Skeletal muscle cell (primary cell): ENCODE measurements at places on chromosomes 6 and 20.

GRCh38 chr6:4902363-4902762, 101.5 kb downstream of the RPP40 start:
- DNase-seq, result no peak

GRCh38 chr6:139112146-139112545, 22.7 kb upstream of the HECA start:
- no peak for DNase-seq

DNA sequence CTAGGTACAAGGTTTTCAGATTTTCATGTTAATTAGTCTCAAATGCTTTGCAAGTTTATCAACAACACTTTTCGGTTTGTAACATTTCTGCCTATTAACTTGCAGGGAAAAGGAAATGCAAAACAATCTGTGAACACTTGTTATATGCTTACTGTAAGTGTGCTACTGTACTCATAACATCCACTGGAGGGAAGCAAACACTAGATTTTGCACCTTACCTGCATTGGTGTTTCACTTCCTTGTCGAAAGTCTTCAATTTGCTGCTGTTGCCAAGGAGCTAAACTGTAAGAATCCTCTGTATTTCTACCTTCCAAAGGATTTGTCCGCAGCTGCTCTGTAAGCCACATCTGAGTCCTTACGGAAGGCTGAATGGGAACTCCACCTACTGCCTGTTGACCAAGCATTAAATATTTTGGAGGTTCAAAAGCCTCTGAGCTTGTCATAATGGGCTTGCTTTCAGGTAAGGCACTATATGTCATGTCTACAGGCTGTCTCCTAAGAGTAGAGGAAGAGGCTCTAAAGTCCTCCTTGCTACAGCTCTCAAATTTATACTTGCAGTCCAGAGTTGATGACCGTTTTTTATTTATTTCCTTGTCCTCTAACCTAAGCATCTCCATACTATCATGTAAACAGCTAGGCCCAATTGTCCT, 17.3 kb downstream of the PLN start:
- DNase-seq, result no peak

DNA sequence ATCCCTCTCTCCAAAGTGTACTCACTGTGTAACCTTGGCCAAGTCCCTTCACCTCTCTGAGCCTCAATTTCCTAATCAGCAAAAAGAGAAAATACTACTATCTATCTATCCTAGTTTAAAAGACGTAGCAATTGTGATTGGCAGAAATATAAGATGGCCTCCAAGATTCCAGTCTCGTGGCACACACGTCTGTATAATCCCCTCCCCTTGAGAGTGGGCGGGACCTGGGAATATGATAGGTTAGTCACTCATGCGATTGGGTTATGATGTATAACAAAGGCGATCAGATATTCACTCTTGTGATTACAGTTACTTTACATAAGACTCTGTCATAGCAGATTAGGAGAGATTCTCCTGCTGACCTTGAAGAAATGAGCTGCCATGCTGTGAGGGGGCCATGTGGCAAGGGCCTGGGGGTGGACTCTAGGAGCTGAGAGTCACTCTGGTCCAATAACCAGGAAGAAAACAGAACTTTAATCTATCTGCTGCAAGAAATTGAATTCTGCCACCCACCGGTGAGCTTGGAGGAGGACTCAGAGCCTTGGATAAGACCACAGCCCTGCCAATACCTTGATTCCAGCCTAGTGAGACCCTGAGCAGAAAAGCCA, 6.0 kb downstream of the CPNE5 start:
- no peak for DNase-seq

DNA sequence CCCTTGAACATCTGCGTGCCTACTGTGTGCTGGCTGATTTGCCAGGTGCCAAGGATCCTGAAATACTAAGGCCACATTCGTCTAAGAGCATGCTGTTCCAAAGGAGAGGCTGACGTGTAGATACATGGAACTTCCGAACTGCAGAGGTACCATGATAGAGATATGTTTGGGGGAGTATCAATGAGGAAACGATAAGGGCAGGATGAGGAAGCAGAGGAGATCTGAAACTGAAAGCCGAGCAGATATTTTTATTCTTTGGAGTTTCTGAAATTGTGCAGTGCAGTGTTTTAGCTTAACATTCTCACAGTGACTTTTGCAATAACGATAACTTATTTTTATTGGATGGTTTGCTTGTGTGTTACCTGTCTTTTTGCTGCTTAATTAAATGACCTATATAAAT, 24.3 kb downstream of the BMP6 start:
- DNase-seq, result no peak

- DNase-seq, result no peak
Observed at GRCh38 chr20:53592992-53593465, 610 bp downstream of the ZNF217 start.

DNA sequence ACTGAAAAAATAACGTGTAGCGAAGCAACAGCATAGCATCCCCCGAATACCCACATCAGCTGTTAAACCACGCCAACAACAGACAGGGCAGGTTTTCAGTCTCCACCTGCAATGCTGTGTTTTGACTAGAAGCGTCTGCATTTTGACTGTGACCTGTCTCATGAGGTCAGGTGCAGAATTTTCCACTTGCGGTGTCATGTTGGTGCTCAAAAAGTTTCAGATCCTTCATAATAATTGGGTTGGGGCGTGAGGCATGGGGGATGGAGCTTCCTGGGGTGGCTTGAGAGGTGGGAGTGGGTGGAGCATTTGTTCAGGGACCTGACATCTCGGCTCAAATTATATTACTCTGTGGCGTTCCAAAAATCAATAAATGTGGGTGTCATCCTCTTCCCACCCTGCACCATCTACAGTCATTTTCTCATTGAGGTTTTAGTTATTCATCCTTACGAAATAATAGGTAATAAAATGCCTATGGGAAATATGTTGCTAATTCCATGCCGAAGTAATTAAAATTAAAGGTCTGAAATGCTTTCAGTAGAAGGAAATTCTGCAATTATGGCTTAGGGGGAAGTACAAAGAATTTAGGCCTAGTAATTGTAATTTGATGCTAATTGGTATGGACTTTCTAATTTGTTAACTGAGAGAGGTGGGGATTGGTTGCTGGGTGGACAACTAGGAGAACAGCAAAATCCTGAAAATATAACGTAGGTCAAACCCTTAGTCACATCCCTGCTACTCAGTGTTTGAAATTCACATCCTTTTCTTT, 81.0 kb downstream of the TIAM2 start:
- no peak for DNase-seq

DNA sequence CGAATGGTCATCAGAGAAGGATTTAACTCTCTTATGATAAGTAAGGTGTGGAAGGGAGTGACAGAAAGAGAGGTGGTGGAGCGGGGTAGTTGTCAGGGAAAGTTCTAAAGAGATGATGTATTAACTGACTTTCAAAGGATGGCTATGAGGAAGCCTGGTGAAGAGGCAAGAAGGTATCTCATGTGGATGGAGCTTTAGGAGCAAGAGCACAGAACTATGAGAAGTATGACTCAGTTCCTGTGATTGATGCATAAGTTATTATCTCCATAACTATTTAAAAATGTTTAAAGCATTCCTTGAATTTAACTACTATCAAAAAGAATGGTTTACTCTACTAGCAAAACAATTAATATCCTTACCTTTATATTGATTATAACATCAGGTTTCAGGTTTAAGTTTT, 28.8 kb downstream of the AK9 start:
- DNase-seq, result no peak

GRCh38 chr20:49270177-49270576, 7.7 kb downstream of the ZNFX1 start:
- no peak for DNase-seq

DNA sequence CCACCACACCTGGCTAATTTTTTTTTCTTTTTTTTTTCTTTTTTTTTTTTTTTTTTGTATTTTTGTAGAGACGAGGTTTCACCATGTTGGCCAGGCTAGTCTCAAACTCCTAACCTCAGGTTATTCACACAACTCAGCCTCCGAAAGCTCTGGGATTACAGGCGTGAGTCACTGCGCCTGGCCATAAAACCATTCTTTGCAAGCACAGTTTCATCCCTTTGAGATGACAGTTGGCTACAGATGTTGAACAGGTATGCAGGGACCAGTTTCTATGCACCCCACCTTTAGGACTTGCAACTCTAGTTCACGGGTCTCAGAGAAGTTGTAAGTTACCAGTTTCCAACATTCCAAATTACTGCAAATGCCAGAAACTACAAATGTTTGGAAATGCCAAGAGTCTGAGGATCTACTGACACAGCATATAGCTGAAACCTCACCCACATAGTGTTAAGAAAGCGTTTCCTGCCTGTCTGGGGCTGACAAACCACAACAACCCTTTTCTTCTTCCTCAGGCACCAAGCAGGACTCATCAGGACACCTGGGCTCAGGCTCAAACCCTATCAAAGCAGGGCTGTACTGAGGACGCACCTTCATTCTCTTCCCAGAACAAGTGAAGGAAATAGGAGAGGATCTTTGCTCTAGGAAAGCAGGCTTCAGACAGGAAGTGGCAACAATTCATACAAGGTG, 22.9 kb downstream of the ARHGAP18 start:
- no peak for DNase-seq

GRCh38 chr6:46684771-46685170, 2.9 kb upstream of the TDRD6 start:
- no peak for DNase-seq

DNA sequence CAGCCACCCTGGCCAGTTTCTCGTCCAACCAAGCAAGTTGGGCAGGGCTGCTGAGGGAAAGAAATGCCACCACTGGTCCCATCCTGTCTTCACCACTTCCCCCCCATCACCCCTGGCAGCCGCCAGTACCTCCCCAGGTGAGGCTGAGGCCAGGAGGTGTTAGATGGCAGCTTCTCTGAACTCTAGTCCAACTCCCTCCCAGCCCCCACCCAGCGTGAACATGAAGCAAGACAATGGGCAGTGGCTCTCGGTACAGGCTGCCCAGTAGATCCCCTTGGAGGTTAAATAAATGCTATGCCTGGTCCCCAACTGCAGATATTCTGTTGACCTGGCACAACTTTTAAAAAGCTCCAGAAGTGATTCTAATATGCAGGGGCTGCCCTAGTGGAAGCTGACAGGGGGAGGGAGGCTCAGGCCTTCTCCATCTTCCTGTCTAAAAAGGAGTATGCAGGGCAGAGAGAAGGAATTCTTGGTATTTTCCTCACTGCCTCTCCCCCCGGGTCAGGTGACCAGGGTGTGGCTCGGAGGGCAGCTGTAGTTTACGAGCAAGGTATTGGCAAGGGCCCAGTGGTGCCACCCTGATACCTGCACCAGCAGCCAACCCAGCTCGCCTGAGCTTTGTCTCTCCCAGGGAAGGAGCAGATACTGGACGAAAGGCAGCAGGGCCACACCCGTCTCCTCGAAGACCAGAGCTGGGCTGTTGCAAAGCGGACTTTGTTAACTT, 25.7 kb downstream of the KCNK5 start:
- no peak for DNase-seq

DNA sequence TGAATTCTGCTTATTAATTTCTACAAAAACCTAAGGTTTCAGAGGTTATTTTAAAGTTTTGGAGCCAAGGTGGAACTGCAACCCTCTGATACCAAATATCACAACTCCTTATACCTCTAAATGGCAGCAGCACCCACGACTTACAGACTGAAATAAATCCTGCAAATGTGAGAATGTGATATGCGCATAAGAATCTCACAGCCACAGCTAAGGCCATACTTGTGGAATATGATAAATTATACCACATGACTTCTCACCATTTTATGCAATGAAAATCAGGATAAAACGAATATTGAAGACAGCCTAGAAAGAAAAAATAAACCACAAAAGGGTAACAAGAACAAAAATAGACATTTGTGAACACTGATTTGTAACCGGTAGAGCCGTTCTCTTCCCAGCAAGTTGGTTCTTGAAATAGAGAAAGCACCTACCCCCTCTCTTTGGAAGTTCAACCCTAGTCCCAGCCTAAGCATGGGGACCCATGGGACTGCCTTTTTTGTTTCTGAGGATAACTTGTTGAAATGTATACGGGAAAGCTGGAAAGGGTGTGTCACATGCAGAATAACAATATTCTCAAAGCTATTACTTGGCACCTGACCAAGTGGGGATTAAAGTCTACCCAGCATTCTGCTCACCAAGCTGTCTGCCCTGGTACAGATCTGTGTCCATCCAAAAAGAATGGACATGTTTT, 47.1 kb upstream of the MCM9 start:
- DNase-seq, result no peak

DNA sequence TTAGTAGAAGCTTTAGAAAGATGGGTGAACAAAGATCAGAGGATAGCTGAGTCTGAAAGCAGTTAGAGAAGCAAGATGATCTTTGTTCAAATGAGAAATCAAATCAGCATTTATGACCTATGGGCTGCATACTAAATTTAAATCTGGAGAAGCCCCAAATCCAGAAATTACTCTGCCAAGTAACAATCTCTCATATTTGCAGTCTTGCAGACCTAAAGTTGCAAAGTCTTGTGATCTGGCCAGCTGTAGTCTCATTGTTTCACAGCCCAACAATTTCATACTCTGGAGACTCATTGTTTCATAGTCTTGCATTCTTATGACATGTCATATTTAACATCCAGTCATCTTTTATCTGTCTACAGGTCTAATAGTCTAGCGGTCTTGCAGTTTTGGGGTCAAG, 364.9 kb upstream of the RSPO3 start:
- no peak for DNase-seq

DNA sequence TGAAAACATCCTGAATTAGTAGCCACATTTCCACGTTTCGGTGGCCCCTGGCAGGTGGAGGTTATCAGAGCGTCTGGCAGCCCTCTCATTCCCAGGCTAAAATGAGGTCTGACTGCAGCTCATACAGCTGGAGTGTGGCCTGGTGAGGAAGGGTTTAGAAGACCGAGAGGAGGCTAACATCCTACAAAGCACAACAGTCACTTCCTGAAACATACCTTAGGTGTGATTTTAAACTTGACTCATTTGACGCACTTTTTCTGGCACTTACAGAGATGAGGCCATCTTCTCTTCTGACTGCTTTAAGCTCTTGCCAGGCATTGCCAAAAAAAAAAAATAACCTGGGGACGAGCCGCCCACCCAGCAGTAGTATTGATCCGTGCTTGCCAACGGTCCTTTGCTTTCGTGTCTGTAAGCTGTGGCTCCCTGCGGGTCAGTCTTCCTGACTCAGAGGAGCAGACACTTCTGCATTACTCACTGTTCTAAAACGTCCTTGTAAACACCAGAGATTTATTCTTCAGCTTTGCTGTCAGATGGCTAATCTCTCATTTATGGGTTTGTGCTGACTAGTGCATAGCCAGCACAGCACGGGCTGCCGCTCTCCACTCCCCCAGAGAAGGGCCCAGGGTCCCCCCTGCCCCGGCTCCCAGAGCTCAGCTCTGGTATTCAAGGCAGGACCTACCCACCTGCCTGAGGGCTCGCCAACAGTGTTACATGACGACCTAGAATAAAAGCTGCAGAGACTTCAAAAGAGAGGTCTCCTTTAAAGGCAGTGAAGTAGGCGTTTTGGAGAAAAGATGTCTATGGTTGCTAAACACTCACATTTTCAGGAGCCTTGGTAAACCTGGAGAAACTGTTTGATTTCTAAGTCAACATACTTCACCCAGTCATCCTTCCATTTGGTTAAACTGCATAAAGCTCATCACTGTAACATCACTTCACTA, 78.5 kb upstream of the FRMD1 start:
- DNase-seq, result peak; percentile 67

DNA sequence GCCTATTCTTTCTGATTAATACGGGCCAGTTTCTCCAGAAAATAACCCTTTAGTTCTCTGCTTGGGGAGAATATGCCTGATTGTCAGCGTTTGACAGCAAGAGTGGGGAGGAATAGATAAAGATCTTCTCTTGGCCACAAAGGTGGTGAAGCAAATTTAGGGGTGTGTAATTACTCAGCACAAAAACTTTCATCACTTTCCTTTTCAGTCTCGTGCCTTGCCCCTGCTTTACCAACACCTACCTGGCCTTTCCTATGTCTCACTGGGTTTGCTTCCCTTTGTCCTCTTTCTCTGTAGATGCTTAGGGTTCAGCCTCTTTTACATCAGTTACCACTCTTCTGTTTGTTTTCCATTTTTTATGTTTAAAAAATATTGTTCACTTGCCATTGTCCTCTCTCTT, 99.2 kb downstream of the MCHR2 start:
- DNase-seq, result no peak
